ENCODE measurements at places on chromosomes 5 and 9.

DNA sequence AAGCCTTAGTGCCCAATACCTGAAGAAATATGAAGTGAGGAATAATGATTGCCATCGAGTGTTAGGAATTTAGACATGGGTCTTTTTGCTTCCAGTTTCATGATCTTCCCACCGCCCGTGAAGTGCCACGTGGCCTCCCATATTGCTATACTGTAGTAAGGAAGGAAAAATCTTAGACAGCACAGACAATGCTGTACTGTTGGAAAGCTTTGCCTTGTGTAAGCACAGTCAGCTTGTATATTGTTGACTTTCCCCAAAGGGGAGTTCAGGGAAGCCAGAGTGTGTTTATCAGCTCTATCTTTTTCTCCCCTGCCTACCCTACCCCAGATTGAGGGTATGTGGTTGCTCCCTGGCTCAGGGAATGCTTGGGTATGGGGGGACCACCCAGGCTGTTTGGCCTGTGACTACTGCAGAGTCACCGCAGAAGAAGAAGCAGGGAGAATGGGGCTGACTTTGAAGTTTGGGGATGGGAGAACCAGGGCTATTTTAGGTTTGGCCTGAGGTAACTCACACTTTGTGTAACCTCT is 161.8 kb upstream of the MEF2C start:
- no peak for DNase-seq

- DNase-seq, result no peak
These were observed 141.6 kb upstream of the SPEF2 start for GRCh38 chr5:35476036-35476435.

DNA sequence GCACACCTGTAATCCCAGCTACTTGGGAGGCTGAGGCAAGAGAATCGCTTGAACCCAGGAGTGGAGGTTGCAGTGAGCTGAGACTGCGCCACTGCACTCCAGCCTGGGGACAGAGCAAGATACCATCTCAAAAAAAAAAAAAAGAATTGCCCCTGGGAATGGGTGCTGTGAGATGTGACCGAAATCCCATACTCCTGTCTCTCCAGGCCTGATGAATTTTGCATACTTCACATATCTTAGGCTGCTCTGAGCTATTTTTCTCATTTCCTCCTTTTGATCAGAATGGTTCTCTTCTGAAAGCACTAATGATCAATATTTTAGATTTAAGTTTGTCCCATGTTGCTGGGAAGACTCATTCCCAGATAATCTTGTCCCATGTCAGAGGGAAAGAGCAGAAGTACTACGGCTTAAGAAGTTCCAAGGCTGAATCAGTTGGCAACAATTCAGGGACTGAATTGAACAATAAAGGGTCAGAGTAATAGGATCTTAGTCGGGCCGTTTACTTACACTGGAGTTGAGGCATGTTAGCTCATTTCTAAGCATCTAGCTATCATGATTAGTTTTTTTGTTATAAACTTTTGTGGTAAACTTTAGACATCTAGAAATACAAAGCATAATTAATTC is 44.2 kb upstream of the TENT2 start:
- DNase-seq, result no peak

DNA sequence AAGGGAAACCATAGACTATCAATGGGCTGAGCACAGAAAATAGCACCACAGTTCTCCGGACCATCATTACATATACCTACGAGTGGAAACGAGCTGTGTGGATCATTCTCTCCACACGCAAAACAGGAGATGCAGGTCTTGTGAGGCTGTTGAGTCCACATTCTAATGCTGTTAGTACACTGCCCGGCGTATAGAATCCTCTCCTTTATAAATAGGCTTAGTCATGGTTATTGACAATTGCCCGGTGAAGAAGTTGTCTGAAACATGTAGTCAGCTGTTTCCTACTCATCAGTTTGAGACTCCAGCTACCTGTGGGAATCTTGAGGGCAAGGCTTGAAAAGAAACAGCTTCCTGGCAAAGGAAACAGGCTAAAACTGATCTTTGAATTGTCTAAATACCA is 602.0 kb upstream of the EDIL3 start:
- DNase-seq, result no peak

GRCh38 chr5:181044662-181045305 is 4.7 kb downstream of the BTNL9 start:
- no peak for DNase-seq

- no peak for DNase-seq
These were observed 591.8 kb downstream of the PDE4D start for GRCh38 chr5:59301727-59302126.

DNA sequence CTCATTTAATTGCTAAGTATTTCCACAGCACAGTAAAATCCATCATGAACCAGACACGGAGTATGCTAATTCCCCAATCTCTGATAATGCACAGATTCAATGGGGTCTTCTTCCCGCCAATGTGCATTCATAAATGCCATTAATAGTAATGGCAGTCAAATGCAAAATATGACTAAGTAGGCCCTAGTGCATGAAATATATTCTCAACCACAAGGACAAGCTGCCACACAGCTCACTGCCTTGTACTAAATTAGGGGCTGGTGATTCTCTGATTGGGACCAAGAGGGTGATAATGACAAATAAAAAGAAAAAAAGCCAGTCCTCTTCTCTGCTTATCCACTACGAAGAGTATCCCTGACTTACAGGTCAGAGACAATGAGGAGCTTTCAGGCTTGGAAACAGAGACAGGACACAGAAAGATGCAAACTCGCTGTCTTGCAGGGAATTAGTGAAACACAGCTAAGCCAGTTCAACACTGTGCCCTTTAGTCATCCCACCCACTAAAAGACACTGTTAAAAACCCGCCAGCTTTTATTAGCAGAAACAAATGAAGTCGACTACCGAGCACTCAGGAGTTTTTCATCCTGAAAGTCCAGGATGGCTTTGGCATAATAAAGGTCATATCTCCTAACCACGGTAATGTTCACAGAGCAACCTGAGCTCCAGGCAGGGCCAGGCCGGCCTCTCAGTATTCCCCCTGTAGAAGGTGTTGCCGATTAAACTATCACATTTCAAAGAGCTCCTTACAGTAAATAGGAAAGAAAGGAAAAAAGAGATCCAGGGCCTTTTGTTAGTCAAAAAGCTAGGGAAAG is 148.1 kb downstream of the EBF1 start:
- no peak for DNase-seq

- no peak for DNase-seq
These were observed 14.6 kb upstream of the COL15A1 start for GRCh38 chr9:98929071-98929470.

GRCh38 chr9:68609901-68610415 is 69.3 kb upstream of the TMEM252 start:
- DNase-seq, result no peak

GRCh38 chr5:67032921-67033664 is 163.5 kb downstream of the CD180 start:
- DNase-seq, result no peak

DNA sequence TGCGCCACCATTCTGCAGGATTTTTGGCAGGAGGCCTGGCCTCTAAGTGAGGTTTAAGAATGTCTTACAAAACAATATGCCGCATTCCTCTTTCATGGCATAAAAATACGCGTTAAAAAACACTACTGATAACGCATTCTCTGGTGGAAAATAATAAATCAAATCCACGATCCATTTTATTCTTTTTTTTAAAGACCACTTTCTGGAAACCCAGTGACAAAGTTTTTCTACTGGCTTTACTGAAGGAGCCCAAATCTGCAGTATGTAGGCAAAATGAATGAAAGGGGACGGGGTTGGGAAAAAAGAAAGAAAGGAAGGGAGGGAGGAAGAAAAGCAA is 2.0 kb downstream of the SV2C start:
- DNase-seq, result no peak

GRCh38 chr5:31516802-31517201 is 15.1 kb downstream of the DROSHA start:
- DNase-seq, result no peak

GRCh38 chr5:68482199-68482598 is 266.6 kb downstream of the PIK3R1 start:
- DNase-seq, result no peak
